ENCODE measurements at places on chromosomes 12 and 14.

GRCh38 chr12:113334786-113335539 is at the start of gene SLC8B1:
TSS of gene SLC8B1 (minus strand) at chr12:113335109. CDS start at chr12:113332878, 2,231 bp downstream.
- DNase-seq: peak; percentile 94

GRCh38 chr14:64117671-64118402 is 176.3 kb downstream of the ESR2 start:
- no peak for DNase-seq

DNA sequence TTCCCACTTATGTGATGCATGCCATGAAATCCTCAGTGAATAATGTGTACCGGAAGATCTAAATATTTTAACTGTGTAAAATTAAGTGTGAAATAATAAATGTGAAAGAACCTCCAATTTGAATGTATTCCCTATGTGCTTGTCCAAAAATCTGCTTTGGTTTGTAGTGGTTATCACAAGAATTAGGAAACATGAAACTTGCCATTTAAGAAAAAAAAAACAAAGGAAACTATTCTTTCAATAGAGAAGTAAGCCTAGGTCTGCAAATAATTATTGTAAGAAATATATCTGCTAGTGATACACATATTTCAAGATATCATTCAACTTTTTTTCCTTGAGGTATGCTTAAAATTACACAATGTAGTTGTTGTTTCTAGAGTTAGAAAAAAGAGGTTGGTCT is 500.4 kb downstream of the SLC6A15 start:
- no peak for DNase-seq

GRCh38 chr12:4768341-4768740 is 48.1 kb downstream of the GALNT8 start:
- DNase-seq: no peak

GRCh38 chr12:63845726-63846125 is 1.2 kb downstream of the SRGAP1 start:
- DNase-seq: no peak

GRCh38 chr14:71400871-71401321 is 493.6 kb downstream of the PCNX1 start:
- no peak for DNase-seq

DNA sequence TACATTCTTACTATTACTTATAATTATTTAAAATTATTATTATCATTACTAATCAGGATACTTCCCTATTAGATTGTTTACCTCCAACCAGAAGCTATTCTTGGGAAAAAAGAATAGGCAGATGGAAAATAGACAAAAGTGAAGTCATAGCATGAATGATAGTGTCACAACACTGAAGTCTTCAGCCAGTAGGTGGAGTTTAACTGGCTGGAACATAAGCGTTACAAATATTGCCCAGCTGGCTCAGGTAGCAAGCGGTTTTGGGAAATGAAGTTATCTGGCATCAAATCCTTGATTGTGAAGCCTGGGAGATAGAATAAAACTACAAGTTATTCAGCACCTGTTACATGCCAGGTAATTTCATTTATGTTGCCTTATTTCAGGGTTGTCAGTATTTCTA is 762.9 kb downstream of the C12orf50 start:
- no peak for DNase-seq

- no peak for DNase-seq
Observed at GRCh38 chr12:101685092-101685491, 12.3 kb upstream of the CHPT1 start.

DNA sequence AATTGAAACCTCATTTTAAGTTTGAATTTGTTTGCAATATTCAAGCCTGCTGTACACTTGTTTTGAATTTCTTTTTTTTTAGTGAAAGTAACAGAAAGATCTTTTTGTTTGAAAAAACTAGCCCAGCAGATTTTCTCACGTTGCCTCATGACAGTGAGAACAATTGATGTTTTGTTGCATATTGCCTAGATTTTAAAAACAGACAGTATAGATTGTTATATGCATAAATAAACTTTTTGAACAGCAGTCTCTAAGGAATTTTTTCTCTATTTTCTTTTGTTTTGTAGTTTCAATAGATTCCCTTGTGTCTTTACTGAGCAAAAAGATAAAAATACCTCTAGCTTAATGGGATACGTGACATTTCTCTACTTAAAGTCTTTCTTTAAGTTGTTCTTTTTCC is 15.4 kb downstream of the OR6C6 start:
- no peak for DNase-seq

DNA sequence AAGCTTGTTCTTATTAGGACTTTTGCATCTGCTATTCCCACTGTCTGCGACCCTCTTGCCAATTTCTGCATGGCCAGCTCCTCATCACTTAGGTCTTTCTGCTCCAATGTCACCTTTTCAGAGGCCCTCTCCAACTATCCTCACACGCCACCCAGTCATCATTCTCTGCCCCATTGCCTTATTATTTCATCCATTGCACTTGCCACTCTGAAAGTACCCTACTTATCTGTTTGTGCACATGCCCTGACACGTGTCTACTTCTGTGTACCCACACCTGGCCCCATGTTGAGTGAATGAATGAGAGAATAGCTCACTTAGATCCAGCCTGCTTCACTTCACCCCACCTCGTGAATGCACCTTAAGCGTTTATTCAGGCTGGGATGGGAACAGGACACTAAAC is 218.7 kb upstream of the TBX3 start:
- no peak for DNase-seq

DNA sequence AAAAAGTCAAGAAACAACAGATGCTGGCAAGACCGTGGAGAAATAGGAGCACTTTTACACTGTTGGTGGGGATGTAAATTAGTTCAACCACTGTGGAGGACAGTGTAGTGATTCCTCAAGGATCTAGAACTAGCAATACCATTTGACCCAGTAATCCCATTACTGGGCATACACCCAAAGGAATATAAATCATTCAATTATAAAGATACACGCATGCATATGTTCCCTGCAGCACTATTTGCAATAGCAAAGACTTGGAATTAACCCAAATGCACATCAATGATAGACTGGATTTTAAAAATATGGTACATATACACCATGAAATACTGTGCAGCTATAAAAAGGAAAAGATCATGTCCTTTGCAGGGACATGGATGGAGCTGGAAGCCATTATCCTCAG is 18.0 kb upstream of the CATSPERB start:
- DNase-seq: no peak

GRCh38 chr12:90833228-90833627 is 121.7 kb downstream of the CCER1 start:
- no peak for DNase-seq

- DNase-seq: no peak
Observed at GRCh38 chr12:13702381-13702780, 279.0 kb downstream of the GRIN2B start.

DNA sequence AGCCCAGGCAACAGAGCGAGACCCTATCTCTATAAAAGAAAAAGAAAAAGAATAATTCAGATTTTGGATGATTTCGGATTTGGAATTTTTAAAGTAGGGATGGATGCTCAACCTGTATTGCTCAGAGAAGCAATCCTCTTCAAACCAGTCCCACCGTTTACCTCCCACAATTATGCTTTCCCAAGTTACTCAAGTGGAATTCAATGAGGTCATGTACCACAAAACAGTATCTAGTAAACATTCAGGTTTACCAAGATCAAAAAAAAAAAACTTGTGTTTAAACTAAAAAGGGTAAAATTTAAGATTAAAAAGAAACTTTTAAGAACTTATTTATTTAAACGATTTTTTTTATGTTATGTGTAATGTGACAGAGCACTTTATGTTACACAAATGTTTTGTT is 2.5 kb downstream of the KDM5A start:
- no peak for DNase-seq

GRCh38 chr12:2583642-2584401 is 210.9 kb upstream of the FKBP4 start:
- DNase-seq: no peak

- no peak for DNase-seq
Observed at GRCh38 chr14:28294834-28295440, 471.6 kb upstream of the FOXG1 start.

- no peak for DNase-seq
Observed at GRCh38 chr14:47103771-47104170, 452.2 kb upstream of the RPL10L start.

DNA sequence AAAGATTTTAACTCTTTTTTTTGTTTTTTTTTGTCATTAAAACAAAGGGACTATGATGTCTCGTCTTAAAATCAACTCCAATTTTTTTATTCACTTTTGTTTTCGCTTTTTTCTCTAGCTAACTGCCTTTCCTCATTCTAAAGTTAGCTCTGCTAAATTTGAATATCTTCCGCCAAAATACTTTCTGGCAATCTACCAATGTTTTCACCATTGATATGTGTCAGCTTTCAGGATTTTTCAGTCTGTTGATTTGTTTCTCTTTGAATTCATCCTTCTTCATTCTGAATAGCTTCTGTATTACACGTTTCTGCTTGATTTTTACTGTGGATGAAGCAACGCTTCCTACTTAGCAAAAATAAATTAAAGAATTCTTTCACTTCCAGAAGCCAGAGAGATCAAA is 38.7 kb upstream of the NOVA1 start:
- no peak for DNase-seq

DNA sequence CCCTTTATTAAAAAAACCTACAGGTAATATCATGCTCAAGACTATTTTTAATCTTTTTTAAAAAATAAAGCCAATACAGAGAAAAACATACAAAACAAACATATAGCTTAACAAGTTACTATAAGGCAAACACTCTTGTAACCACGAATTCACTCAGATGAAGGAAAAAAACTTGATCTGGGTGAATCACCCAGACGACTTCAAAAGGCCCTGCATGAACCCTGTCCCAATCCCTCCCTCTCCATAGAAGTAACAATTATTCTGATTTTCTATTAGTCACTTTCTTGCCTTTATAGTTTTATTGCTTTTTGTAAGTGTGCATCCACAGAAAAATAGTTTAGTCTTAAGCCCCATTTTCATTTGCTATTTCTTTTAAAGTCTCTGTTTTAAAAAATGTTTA is 72.6 kb downstream of the LRP6 start:
- DNase-seq: no peak

- DNase-seq: no peak
Observed at GRCh38 chr12:90510948-90511347, 444.0 kb downstream of the CCER1 start.

DNA sequence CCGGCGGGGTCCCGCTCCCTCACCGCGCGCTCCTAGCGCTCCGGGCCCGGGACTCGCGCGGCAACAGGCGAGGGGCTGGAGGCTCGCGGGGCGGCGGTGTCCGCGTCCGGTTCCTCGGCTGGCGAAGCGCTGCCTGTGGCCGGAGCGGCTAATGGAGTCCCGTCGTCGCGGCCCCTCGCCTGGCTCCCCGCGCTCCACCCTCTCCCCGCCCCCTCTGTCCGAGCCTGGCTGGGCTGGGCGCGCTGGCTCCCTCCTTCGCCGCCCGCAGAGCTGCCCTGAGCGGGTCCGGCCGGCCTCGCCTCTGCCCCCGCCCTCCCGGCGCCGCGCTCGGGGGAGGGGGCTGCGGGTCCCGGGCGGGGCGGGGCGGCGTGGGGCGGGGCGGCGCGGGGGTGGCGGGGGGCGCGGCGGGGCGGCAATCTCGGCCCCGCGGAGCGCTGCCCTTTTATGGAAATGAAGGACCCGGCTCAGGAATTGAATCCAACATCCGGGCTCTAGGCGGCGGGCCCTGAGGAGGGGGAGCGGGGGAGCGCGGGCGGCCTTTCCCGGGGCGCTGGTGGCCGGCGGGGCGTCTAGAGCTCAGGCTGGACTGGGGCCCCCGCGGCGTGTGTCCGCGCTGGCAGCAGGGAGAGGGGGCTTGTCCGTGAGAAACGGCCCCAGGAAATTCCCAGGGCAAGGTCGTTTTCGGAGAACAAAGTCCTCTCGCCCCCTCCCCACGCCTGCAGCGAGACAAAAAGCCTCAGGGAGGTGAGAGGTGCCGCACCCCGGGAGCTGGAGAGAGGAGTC is at the start of gene FERMT2:
FERMT2 (minus strand) TSS at position 153 of the 783 bp plus-strand sequence. CDS start 482 bp downstream, outside the sequence.
- no peak for DNase-seq

GRCh38 chr12:30044206-30044605 is 260.5 kb upstream of the TMTC1 start:
- DNase-seq: no peak

GRCh38 chr12:121738340-121738858 is 25.8 kb downstream of the TMEM120B start:
- no peak for DNase-seq

DNA sequence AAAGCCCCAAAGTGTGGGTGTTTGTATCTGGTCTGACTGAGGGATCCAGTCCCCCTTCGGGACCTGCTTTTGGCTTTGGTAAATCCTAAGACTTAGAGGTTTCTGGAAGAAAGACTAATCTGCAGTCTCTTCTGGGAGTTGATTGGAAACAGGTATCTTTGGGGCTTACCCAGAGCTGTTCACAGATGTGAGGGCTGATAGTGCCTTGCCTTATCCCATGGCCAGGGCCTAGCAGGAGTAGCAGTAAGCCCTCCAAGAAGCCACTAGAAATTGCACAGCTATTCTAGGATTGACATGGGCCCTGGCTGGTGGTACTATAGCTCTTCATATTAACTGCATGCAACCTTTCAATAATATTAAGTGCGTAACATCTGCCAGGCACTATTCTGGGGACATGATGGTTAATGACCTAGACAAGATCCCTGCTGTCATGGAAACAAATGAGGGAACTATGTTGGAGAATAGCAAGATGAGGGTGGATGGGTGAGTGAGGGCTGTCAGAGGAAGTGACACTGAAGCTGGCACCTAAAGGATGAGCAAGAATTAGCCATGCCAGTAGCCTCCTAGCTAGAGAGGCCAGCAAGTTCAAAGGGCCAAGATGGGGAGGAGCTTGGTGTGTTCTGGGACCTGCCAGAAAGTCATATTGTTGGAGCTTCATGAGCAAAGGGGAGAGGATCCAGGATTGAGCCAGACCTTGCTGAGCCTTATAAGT is 71.7 kb downstream of the CRADD start:
- DNase-seq: no peak

DNA sequence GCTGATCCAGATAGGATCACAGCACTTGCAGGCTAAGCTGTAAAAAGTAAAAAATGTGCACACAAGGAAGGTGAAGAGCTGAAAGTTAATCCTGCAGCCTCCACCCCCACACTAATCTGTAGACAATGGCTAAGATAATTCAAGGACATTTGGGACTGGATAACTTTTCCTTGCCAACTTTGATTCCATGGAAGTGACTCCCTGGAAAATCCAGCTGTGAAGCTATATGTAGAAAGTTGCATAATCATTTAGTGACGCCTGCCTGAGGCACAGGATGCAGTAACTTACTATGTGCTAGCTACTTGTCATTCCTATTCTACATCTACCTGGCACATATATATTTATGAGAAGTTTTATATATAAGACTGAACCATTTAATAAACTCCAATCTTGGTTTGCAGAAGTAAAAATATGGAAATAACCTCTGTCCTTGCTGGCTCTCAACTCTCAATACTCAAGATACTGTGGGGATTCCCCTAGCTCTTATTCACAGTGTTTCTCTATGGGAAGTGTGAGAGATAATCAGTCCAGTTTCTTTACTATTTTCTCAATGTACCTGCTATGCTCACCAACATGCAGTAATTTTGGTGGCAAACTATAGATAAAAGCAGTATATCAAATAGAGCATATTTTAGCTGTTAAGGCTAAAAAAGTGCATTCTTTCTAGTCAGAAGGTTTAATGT is 14.8 kb downstream of the LDHB start:
- DNase-seq: no peak

GRCh38 chr12:1632702-1633101 is 3.7 kb downstream of the WNT5B start:
- no peak for DNase-seq
